Ammon's horn (tissue), 1 donor: ENCODE measurements at places on chromosomes 1 and 21.

- DNase-seq: no peak
These were observed 7.1 kb downstream of the HPCA start for GRCh38 chr1:32893198-32894018.

DNA sequence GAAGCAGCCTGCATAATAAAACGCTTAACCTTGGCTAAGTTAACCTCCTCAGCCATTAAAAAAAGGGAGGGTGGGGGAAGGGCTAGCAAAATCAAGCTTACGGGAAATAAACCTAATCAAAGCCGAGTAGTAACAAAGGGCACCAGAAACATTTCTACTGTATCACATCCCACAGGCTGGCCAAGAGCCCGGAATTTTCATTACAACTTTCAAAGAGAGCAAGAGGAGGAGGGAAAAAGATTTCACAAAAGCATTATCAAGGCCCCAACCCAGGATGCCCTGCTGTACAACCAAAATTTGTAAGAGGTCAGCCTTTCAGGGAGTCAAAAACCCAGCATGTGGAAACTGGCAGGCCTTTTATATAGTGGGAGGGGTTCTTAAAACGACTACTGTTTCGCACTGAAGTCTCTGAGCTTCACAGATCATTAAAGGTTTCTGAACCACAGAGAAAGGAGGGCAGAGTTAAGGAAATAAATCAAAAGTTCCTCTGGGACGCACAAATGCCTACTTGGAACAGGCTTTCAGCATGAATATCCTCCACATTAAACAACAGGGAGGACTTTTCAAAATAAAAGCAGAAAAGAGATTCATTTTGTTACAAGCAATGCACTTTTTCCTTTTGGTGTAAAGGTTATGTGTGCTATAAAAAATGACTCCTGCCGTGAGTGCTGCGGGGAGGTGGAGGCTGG lies 90.4 kb downstream of the SLC45A1 start:
- DNase-seq: no peak

DNA sequence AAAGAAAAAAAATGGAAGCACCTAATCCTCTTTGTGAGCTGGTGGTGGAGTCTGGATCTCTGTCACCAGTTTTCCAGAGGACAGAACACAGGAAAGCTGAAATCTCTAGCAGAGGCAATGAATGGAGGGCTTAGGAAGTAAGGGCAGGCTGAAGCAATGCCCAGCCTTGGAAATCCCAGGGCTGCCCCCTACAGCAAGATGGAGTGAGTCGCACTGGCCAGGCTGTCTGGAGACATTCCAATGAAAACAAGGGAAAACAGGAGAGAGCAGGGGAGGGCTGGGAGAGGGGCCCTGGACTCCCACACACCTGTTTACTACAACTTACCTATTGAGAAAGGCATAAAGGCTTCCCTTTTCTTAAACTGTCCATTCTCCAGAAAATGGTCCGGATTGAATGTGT lies 25.9 kb downstream of the CYP2J2 start:
- DNase-seq: no peak

DNA sequence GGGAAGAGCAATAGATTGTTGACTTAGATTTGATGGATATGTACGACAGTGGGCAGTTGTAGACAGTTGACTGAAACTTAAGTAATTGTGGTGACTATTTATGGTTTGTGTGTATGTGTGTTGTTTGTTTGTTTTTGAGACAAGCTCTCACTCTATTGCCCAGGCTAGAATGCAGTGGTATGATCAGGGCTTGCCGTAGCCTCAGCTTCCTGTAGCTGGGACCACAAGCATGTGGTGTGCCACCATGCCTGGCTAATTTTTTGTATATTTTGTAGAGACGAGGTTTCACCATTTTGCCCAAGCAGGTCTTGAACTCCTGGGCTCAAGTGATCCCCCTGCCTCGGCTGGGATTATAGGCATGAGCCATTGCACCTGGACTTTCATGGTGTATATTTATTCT lies 9.8 kb downstream of the SDHC start:
- DNase-seq: no peak
